Naive thymus-derived CD4-positive, alpha-beta T cell (primary cell): ENCODE measurements at places on chromosomes 3 and 15. TPM values are rescaled to one million over a fixed set of nuclear protein-coding genes. Genes with fewer than 3 reads are reported as not detected.
A peak's percentile ranks its signal among the peaks of the same experiment; 100 is the strongest.

- no peaks in the 10 kb centered on the region for H3K27me3 ChIP-seq
- no peaks in the 10 kb centered on the region for H3K4me1 ChIP-seq
- no peaks in the 10 kb centered on the region for H3K36me3 ChIP-seq
- no peak for DNase-seq
- H3K27ac ChIP-seq, result no peak overlapping the region
- H3K4me3 ChIP-seq, result no peak overlapping the region
These were observed 35.3 kb upstream of the MINAR1 start for GRCh38 chr15:79396850-79397249.

DNA sequence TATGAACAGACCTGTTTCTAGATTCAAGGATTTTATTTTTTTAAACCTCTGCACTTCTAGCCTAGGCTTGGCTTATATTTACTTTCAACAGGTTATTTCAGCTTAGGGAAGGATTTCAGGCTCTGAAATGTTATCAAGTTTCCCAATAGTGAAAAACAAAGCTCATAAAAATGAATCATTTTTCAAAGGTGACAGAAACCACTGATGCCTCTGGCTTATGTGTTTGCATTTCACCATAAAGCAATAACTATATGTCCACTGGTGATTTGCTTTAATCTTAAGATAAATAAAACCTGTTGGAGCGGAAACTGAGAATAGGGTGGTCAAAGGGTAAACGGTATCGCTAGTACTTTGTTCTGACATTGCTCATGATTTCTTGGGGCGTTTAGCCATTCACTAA, 141.2 kb upstream of the LRIG1 start:
- H3K27ac ChIP-seq, result no peak overlapping the region
- no peak for DNase-seq
- H3K27me3 ChIP-seq, result no peaks in the 10 kb centered on the region
- no peaks in the 10 kb centered on the region for H3K4me1 ChIP-seq

DNA sequence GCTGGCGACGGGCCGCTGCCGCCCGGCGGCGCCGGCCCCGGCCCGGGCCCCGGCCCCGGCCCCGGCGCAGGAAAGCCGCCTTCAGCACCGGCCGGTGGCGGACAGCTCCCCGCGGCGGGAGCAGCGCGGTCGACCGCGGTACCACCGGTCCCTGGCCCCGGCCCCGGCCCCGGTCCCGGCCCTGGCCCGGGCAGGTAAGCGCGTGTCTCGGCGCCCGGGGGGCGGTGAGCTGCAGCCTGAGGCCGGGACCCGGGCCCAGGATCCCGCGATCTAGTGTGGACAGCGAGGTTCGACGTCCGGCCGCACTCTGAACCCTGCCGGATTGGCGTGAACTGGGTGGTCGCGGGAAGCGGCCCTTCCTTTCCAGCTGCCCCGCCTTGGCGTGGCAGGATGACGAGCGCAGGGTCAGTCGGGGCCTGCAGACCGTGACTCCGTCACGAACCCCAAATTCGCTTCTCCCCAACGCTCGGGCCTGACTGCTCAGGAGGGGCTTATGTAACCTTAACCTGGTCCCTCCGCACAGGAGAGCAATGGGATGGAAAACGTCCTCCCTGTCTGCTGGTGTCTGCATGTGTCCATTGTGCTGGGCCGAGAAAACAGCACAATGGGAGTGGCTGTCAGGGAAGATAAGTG, 472 bp downstream of the BSN start:
- H3K4me3 ChIP-seq, result no peak overlapping the region
- no peak overlapping the region for H3K27ac ChIP-seq
- H3K27me3 ChIP-seq, result no peaks in the 10 kb centered on the region
- no peaks in the 10 kb centered on the region for H3K4me1 ChIP-seq
- peak; percentile 58 for DNase-seq
- H3K36me3 ChIP-seq, result no peaks in the 10 kb centered on the region

GRCh38 chr3:52339612-52340011, 23.5 kb downstream of the DNAH1 start:
- H3K27me3 ChIP-seq, result no peaks in the 10 kb centered on the region
- no peak for DNase-seq
- no peaks in the 10 kb centered on the region for H3K36me3 ChIP-seq
- no peak overlapping the region for H3K27ac ChIP-seq
- H3K4me1 ChIP-seq, result no peaks in the 10 kb centered on the region

GRCh38 chr3:127042634-127043033, 59.7 kb downstream of the PLXNA1 start:
- no peak for DNase-seq
- H3K4me3 ChIP-seq, result no peak overlapping the region
- no peaks in the 10 kb centered on the region for H3K27me3 ChIP-seq
- no peaks in the 10 kb centered on the region for H3K4me1 ChIP-seq
- H3K27ac ChIP-seq, result no peak overlapping the region
- H3K36me3 ChIP-seq, result no peaks in the 10 kb centered on the region

GRCh38 chr3:114442246-114442645, 148.4 kb downstream of the TIGIT start:
- H3K27ac ChIP-seq, result no peak overlapping the region
- no peaks in the 10 kb centered on the region for H3K36me3 ChIP-seq
- H3K4me3 ChIP-seq, result no peak overlapping the region
- H3K27me3 ChIP-seq, result no peaks in the 10 kb centered on the region
- H3K4me1 ChIP-seq, result no peaks in the 10 kb centered on the region
- DNase-seq, result no peak

GRCh38 chr3:72383230-72383629, 465.0 kb downstream of the SHQ1 start:
- H3K4me3 ChIP-seq, result no peak overlapping the region
- H3K36me3 ChIP-seq, result peaks cover 8% of the 10 kb centered on the region
- no peaks in the 10 kb centered on the region for H3K4me1 ChIP-seq
- no peaks in the 10 kb centered on the region for H3K27me3 ChIP-seq
- H3K27ac ChIP-seq, result no peak overlapping the region
- DNase-seq, result no peak

GRCh38 chr15:75697523-75697922, 15.1 kb downstream of the CSPG4 start:
- no peaks in the 10 kb centered on the region for H3K27me3 ChIP-seq
- H3K27ac ChIP-seq, result no peak overlapping the region

- peak; percentile 54 for DNase-seq
- peak within 1 kb of the TSS; percentile 15 for H3K4me3 ChIP-seq
- H3K27ac ChIP-seq, result no peak within 1 kb of the TSS
- no peaks in the 10 kb centered on the region for H3K36me3 ChIP-seq
These were observed at the start of gene NT5DC2 for GRCh38 chr3:52533623-52534280. TSS of gene NT5DC2 (minus strand) at chr3:52533857. CDS start at chr3:52533737, 120 bp downstream.

- DNase-seq, result no peak
- H3K4me1 ChIP-seq, result no peaks in the 10 kb centered on the region
- H3K4me3 ChIP-seq, result no peak overlapping the region
- H3K27me3 ChIP-seq, result no peaks in the 10 kb centered on the region
- no peak overlapping the region for H3K27ac ChIP-seq
These were observed 34.3 kb downstream of the MCF2L2 start for GRCh38 chr3:183394150-183394549.

DNA sequence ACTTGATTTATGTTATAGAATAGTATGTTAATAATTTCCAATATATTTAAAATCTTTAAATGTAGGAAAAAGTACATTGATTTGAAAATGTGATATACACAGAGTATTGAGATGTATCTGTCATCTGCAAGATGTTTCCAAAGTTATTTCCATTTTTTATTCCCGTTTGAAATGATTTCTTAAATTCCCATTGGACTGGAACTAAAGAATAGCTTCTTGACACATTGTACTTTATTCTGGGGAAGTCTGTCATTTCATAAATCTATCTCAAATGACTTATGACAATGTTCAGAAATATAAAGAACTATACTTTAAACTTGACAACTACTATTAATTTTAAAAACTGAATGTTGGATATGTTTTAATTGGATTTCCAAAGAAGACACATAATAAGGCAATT, 489.6 kb downstream of the ROBO2 start:
- no peak overlapping the region for H3K27ac ChIP-seq

DNA sequence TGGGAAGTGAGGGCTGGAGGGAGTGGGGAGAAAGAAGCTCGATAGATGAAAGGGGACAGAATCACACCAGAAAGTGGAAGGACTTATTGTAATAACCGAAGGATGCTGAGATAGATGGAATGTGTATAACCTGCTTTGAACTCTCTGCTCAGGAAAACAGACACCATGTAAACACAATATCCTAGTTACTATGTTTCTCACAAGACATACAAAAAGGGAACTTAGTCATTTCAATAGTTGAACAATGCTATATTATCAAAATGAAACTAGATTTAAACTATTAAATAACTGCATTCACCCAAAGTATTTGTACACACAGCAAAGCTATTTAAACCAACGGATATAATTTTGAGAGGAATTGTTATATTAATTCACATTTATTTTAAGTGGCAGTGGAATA, 108.3 kb upstream of the GADL1 start:
- H3K27me3 ChIP-seq, result no peaks in the 10 kb centered on the region
- no peak for DNase-seq
- no peak overlapping the region for H3K27ac ChIP-seq
- no peak overlapping the region for H3K4me3 ChIP-seq
- H3K36me3 ChIP-seq, result no peaks in the 10 kb centered on the region

- no peaks in the 10 kb centered on the region for H3K27me3 ChIP-seq
- no peak overlapping the region for H3K4me3 ChIP-seq
- no peak for DNase-seq
- no peak overlapping the region for H3K27ac ChIP-seq
- no peaks in the 10 kb centered on the region for H3K4me1 ChIP-seq
These were observed 136.2 kb downstream of the RTP4 start for GRCh38 chr3:187504435-187504834.

GRCh38 chr3:52458031-52458760, 2.8 kb downstream of the NISCH start:
- peaks cover 18% of the 10 kb centered on the region for H3K4me1 ChIP-seq
- H3K27ac ChIP-seq, result no peak overlapping the region
- H3K27me3 ChIP-seq, result no peaks in the 10 kb centered on the region
- no peak overlapping the region for H3K4me3 ChIP-seq

DNA sequence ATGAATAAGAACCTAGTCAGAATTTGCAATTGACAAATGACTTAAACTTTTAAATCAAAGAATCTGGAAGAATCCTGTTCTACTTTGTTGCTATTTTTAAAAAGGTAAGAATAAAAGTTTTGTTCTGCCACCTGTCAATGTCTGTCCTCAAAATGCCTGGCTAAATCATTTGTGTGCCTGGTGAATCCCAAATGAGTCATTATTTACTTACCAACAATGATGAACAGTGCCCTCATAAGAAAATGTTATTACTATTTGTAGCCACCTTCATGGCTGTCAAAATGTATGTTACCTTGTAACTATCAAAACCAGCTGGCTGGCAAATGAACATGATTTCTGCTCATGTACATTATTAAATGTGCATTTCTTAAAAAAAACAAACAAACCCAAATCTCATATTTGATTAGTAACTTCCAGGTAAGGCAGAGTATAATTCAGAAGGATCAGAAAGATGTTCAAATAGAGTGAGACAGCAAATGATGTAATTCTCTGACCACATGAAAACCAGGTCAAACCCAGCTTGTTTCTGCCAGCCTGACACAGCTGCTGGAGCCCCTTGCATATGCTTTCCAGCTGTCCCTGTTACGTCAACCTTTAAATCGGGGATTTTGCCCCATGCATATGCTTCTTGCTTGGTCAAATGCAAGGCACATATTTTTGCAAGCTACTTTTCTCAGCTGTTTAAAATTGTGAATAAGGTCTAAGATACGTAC, 137.9 kb downstream of the SSR3 start:
- no peak for DNase-seq
- no peak overlapping the region for H3K27ac ChIP-seq
- H3K4me3 ChIP-seq, result no peak overlapping the region
- H3K36me3 ChIP-seq, result no peaks in the 10 kb centered on the region
- H3K27me3 ChIP-seq, result no peaks in the 10 kb centered on the region
- H3K4me1 ChIP-seq, result no peaks in the 10 kb centered on the region

DNA sequence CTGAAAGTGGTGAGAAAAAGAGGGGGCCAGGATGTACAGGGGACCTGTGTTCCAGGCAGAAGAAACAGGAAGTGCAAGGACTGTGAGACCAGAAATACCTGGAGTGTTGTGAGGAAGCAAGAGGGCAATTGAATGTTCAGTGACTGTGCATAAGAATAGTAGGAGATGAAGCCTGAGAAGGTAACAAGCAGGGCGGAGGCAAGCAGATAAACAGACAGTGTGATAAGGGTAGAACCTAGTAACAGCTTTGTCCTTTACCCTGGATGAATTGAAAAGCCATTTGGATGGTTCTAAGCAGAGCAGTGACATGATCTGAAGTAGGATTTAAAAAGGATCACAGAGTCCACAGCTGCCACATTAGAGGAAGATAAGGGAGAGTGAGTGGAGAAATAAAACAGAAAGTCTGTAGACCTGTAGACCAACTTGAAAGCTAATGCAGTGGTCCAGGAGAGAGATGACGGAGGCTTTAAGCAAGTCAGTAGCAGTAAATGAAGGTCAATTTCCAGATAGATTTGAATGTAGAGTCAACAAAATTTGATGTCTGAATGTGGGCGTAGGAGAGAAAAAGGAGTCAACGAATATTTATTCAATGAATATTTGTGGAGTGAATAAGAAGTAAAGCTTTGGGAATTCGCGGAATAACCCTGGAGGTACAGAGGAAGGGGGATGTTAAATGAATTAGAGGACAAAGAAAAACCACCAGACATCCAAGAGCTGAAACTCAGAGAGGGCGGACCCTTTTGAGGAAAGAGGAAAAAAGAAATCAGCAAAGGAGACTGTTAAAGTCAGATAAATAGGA, 4.2 kb upstream of the PLOD2 start:
- H3K27ac ChIP-seq, result no peak overlapping the region
- no peak for DNase-seq
- H3K4me1 ChIP-seq, result no peaks in the 10 kb centered on the region
- no peaks in the 10 kb centered on the region for H3K36me3 ChIP-seq

DNA sequence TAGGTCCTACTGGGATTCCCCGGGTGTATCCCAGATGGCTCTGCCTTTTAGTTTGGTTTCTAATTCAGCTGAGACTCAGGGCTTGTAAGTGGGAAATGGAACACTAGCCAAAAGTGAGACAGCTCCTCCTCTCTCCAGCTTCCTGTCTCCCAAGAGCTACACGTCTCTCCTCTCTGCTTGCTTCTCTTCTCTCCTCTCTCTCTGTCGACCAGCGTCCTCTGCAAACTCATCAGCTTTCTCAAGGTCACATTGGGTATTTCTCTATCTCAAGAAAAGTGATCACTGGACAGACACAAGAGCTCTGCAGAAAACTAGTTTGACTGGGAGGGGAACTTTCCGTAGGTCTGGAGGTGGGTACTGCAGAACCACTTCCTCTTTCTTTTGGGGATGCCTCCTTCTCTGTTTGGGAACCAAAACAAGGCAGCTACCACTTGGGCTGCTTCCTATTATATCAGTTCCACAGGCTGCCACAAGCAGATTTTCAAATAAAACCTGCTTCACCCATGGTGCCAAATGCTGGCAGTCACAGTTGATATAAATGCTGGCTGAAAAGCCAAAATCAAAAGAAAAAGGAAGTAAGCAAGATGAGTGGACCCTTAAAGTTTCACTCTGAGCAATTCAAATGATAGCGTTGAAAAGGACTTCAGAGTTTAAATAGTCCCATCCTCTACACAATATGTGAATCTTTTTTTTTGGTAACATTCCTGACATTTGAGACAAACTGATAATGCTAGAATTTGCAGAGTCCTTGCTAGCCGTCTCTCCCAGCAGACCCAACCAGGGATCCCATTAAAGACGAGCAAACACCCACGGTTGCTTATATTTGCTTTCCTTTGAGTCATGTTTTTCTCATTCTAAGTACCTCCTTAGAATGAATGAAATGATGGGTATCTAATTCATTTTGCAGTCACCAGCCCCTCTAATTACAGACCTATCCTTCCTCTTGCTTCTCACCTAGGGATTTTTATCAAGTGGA, 7.2 kb upstream of the DYNC1LI1 start:
- no peaks in the 10 kb centered on the region for H3K27me3 ChIP-seq
- no peak for DNase-seq
- peak overlapping the region; percentile 8 for H3K4me3 ChIP-seq
- H3K27ac ChIP-seq, result no peak overlapping the region
- H3K36me3 ChIP-seq, result no peaks in the 10 kb centered on the region
- H3K4me1 ChIP-seq, result peaks cover 8% of the 10 kb centered on the region

The DUOX2 gene
- total RNA-seq, result not detected in 2 replicates

The ZMYND10 gene
- total RNA-seq, result 1.7 and 1.9 TPM in 2 replicates
